ENCODE measurements at places on chromosomes 2 and 18.

DNA sequence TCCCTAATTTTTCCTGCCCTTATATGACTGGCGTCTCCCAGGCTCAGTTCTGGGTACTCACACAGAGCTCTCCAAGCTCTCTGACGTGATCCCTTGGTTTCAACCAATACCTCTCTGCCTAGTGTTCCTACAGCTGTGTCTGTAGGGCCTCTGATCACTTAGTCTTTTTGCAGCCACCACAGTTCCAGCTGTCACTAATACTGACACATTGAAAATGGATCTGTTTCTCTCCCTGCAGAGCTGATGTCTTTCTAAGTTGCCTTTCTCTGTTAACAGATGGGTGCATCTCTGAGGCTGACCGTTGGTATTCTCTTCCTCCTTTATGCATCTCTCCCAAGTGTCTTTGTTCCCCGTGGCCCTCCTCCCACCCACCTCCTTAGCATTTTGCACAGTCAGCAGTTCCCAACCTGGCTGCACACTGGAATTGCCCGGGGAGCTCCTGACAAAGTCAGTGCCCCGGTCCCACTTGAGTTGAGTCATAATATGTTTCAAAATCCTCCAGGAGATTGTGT, 62.5 kb downstream of the CERS6 start:
- DNase-seq = peak; percentile 31

DNA sequence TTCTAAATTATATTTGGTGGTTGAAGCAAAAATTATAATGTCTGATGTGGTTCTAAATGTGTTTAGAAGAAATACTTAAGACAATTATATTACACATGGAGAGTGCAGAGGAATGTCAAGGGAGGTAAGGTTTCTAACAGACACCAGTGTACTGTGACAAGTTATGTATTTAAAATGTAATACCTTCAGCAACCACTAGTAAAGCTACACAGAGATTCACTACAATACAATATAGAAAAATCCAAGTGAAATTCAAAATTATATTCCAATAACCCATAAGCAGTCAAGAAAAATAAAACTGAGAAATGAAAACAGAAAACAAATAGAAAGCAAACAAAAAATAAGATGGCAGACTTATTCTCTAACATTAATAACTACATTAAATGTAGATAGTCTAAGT, 249.5 kb upstream of the KLHL14 start:
- peak; percentile 4 for DNase-seq

- no peak for DNase-seq
These were observed 103.2 kb upstream of the ZFP36L2 start for GRCh38 chr2:43329637-43330036.

DNA sequence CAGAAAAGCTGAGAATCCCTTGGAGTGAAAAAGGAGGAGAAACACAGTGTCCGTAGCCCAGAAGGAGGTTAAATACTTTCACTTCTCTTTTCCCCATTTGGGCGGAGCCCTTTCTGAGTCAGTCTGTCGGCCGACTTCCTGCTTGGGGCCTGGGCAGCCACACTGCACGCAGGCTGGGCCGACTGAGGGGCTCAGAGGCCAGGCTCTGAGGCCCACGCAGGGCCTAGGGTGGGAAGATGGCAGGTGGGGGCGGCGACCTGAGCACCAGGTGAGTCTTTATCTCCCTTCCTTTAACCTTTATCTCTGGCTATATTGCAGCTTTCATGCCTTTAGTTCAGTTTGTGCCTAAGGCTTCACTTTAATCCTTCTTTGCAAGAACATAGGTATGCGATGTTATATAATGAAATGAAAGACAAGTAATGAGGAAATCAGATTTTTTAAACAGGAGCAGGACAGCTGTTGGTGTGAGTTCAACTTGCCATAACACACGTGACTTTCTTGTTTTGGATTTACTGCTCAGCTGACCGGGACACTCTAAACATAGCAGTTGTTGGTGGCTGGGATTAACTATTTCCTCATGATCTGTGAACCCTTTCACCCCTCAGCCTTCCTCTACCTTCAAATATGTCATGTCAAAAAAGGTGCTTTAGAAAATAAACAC, at the start of gene SP100:
Gene SP100, plus strand, starts transcription at position 141 of the 661 bp plus-strand sequence. Its CDS starts 96 bp downstream, at position 237.
- DNase-seq = peak; percentile 21

GRCh38 chr2:16126517-16127275, 186.3 kb downstream of the MYCN start:
- no peak for DNase-seq

- DNase-seq = no peak
These were observed 73.5 kb downstream of the CHN1 start for GRCh38 chr2:174931724-174932123.

- DNase-seq = no peak
These were observed 111.3 kb downstream of the DOCK10 start for GRCh38 chr2:224930990-224931389.

GRCh38 chr2:134200036-134200618, 53.7 kb upstream of the MGAT5 start:
- no peak for DNase-seq

GRCh38 chr2:140440815-140441214, 1660.6 kb upstream of the NXPH2 start:
- DNase-seq = peak; percentile 48

GRCh38 chr2:178304333-178304732, 110.0 kb downstream of the OSBPL6 start:
- peak; percentile 19 for DNase-seq

DNA sequence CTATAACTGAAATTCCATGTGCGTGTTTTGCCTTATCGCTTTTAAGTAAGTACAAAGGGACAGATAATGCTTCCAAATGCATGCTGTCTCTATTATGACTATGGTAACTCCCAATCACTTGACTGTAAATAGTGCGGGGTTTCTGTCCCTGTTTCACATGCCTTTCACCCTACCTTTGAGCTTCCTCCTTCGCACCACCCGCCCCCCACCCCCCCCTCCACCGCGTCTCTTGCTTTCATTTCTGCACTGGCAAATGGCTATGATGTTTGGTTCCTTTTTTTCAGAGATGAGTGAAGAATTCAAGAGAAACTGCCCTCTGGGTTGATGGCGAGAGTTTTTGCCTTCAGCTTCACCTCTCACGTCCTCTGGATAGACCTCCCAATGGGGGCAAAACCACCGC, 25.0 kb upstream of the SPP2 start:
- no peak for DNase-seq

GRCh38 chr2:5691985-5692529, at the start of gene SOX11:
Gene SOX11 (plus strand): TSS chr2:5692384. CDS start chr2:5692722, 338 bp downstream.
- DNase-seq = peak; percentile 96

DNA sequence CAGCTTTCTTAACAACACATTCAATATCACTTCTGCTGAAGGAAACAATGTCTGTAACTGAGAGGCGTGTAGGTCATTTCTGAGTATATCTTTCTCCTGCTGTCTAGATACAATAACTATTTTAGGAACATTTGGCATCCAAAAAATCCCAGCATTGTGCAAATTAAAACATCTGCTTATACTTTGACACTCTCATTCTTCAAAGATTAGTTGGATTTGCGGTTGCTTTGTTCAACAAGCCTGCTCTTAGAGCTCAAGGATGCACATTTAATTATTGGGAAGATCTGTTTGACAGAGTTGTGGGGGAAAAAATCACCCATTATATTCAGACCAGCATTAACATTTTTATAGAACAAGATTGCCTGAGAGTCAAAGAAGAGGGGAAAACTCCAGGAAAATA, 449.5 kb upstream of the HNRNPA3 start:
- DNase-seq = no peak

GRCh38 chr2:168316073-168316440, 68.7 kb upstream of the STK39 start:
- DNase-seq = no peak

DNA sequence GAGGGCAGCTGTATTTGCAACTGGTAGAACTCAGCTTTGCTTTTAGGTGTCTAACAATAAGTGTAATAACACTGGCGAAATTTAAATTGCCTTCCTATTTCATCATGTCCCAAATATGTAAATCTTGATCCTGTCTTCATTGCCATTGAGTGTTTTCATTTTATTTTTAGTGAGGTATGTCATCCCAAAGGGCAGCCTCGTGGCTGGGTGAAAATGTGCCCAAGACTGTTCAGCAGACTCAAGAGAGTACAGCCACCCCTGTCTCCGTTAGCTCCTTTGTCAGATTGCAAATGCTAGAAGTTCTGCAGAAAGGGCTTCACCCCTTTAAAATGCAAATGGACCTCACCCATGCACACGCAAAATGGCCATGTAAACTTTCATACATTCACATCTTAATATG, 278.8 kb downstream of the RND3 start:
- DNase-seq = no peak

- peak; percentile 53 for DNase-seq
These were observed 489.3 kb downstream of the SOX11 start for GRCh38 chr2:6181525-6181924.

- no peak for DNase-seq
These were observed 130.0 kb downstream of the FMNL2 start for GRCh38 chr2:152464851-152465470.

All from A673 (cell line).